ENCODE measurements at places on chromosomes 5 and 9. TPM values are rescaled to one million over a fixed set of nuclear protein-coding genes. Genes with fewer than 3 reads are reported as not detected.

HMMR gene
- total RNA-seq: 0.49 TPM

FBP2 gene
- total RNA-seq: 42.4 TPM

CD274 gene
- total RNA-seq: 0.93 TPM

GPR150 gene
- 0.10 TPM for total RNA-seq

PRLR gene
- 0.09 TPM for total RNA-seq

GRCh38 chr5:79850941-79851340 lies 140.1 kb downstream of the MTX3 start:
- no peaks in the 10 kb centered on the region for H3K36me3 ChIP-seq
- no peak for DNase-seq
- H3K27ac ChIP-seq: no peak overlapping the region
- H3K4me1 ChIP-seq: no peaks in the 10 kb centered on the region
- H3K27me3 ChIP-seq: no peaks in the 10 kb centered on the region
- H3K4me3 ChIP-seq: no peak overlapping the region

DNA sequence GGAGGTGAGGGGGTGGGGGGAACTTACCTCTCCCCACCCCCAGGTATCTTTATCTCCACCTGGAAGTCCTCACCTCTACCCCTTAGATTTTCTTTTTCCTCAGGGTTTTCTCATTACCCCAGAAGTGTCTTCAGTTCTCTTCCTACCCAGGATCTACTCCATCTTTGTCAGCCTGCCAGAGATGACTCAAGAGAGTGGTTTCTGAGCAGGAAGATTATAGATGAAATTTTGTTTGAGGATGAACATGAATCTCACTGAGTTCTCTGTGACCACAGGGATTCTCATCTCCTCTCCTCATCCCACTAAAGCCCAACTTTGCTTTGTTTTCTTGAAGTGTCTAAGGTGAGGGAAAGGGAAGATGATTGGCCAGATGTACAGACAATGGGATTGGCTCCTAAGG lies 5.2 kb upstream of the HINT2 start:
- no peak for DNase-seq
- H3K27me3 ChIP-seq: no peaks in the 10 kb centered on the region
- H3K4me3 ChIP-seq: no peak overlapping the region
- H3K27ac ChIP-seq: no peak overlapping the region

- peaks cover 31% of the 10 kb centered on the region for H3K4me1 ChIP-seq
- no peaks in the 10 kb centered on the region for H3K27me3 ChIP-seq
- no peak for DNase-seq
- H3K27ac ChIP-seq: peak overlapping the region; percentile 53
- no peaks in the 10 kb centered on the region for H3K36me3 ChIP-seq
Measured at GRCh38 chr9:14434158-14434504, 120.2 kb upstream of the NFIB start.
